ENCODE measurements at places on chromosomes 5 and 9. TPM values are rescaled to one million over a fixed set of nuclear protein-coding genes. Genes with fewer than 3 reads are reported as not detected.

The CCDC192 gene
- not detected for total RNA-seq

The CLIC3 gene
- total RNA-seq, result 11.0 TPM

The INIP gene
- 43.7 TPM for total RNA-seq

The LCN9 gene
- total RNA-seq, result not detected

The FAM163B gene
- total RNA-seq, result not detected

The NRARP gene
- not detected for total RNA-seq

The CCDC152 gene
- 3.0 TPM for total RNA-seq

The PCSK1 gene
- total RNA-seq, result 1.5 TPM

The SVEP1 gene
- 1.2 TPM for total RNA-seq

The TNIP1 gene
- 116 TPM for total RNA-seq

The NSMF gene
- 11.8 TPM for total RNA-seq

The DIPK1B gene
- 1.5 TPM for total RNA-seq

The CNTFR gene
- total RNA-seq, result 0.05 TPM

The ANKRD18B gene
- 0.42 TPM for total RNA-seq

The SHOC1 gene
- total RNA-seq, result 0.02 TPM

The FAM221B gene
- total RNA-seq, result not detected

The GPR151 gene
- total RNA-seq, result not detected

The C9orf153 gene
- total RNA-seq, result not detected

The TEK gene
- 2.0 TPM for total RNA-seq

The SMIM23 gene
- total RNA-seq, result not detected

The BARX1 gene
- 0.69 TPM for total RNA-seq

The NOTCH1 gene
- total RNA-seq, result 12.1 TPM

The RNF38 gene
- total RNA-seq, result 27.3 TPM

The PHYHD1 gene
- not detected for total RNA-seq

The IFNA2 gene
- total RNA-seq, result not detected

The SPATA31D4 gene
- not detected for total RNA-seq

The PCDHGA12 gene
- total RNA-seq, result 0.39 TPM

The SH2D3C gene
- total RNA-seq, result not detected

The HAND1 gene
- not detected for total RNA-seq

The HSD17B3 gene
- 1.9 TPM for total RNA-seq

The TMEM252 gene
- total RNA-seq, result not detected

The BSPRY gene
- not detected for total RNA-seq

The EGFLAM gene
- total RNA-seq, result not detected

The NOXA1 gene
- total RNA-seq, result not detected

The ARL14EPL gene
- 0.37 TPM for total RNA-seq

The WDR38 gene
- total RNA-seq, result not detected

The AQP7 gene
- 0.17 TPM for total RNA-seq

The SV2C gene
- not detected for total RNA-seq

The PCDHGA5 gene
- total RNA-seq, result 0.02 TPM

The SH3RF2 gene
- total RNA-seq, result 7.6 TPM

The SCGB3A2 gene
- total RNA-seq, result not detected

The TLX3 gene
- not detected for total RNA-seq

The ZDHHC11B gene
- not detected for total RNA-seq

The CFAP157 gene
- not detected for total RNA-seq

The PCDHB8 gene
- 3.8 TPM for total RNA-seq

The PCDHGB4 gene
- not detected for total RNA-seq

The RASGRF2 gene
- 1.8 TPM for total RNA-seq

The CCNJL gene
- 7.3 TPM for total RNA-seq

The COL23A1 gene
- not detected for total RNA-seq

The HNRNPA0 gene
- total RNA-seq, result 5.8 TPM

The IL4 gene
- total RNA-seq, result not detected

The WDR70 gene
- 15.7 TPM for total RNA-seq

The DNAH5 gene
- total RNA-seq, result 3.0 TPM

Data from M059J (cell line).